Myocyte (in vitro differentiated cells): ENCODE measurements at places on chromosomes 4 and X. TPM values are rescaled to one million over a fixed set of nuclear protein-coding genes. Genes with fewer than 3 reads are reported as not detected.

GRCh38 chr4:3283483-3283882 is 9.3 kb upstream of the RGS12 start:
- DNase-seq, result no peak

SLAIN2 gene
- 62.9 and 152 TPM in 2 replicates for total RNA-seq

DNA sequence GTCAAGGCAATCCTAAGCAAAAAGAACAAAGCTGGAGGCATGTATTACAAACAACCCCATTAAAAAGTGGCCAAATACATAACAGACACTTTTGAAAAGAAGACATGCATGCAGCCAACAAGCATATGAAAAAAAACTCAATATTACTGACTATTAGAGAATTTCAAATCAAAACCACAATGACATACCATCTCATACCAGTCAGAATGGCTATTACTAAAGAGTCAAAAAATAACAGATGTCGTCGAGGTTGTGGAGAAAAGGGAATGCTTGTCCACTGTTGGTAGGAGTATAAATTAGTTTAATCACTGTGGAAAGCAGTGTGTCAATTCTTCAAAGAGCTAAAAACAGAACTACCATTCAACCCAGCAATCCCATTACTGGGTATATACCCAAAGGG is 604.6 kb upstream of the GRIA3 start:
- DNase-seq, result peak; percentile 43

CABS1 gene
- not detected in 2 replicates for total RNA-seq

DNA sequence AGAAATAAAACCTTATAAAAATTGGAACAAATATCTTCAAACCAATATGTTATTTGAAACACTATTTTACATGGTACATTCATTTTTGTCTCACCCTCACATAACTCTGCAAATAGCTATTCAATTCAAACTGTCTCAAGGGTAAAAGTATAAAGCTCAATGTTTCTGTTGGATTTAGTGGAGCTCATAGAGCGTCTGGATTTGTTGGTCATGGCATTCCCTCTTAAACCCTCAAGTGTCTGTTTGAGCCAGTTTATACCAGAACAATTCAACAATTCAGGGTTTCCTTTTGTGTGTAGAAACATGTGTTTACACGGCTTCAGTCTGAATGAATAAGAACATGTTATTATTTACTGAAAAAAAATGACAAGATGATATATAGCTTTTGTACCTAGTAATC is 161.6 kb downstream of the PCDH18 start:
- DNase-seq, result no peak

DNA sequence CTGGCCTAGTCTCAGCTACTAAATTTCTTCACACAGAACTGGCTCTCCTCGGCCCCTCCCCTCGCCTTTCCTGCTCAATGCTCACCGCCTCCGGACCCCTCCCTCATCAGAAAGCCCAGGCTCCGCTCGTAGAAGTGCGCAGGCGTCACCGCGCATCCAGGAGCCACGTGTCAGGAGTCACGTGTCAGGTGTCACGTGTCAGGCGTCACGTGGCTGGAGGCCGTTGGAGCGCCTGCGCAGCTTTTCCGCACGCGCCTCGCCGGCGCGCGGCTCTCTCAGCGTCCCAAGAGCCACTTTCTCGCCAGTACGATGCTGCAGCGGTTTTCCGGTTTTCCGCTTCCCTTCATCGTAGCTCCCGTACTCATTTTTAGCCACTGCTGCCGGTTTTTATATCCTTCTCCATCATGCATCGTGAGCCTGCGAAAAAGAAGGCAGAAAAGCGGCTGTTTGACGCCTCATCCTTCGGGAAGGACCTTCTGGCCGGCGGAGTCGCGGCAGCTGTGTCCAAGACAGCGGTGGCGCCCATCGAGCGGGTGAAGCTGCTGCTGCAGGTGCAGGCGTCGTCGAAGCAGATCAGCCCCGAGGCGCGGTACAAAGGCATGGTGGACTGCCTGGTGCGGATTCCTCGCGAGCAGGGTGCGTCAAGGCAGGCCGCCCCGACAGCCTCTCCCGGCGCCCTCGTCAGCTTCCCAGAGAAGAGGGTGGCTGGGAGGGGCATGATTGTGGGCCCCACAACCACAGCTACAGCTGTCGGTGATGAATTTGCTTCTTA is at the start of gene SLC25A31:
TSS of gene SLC25A31 (plus strand) at position 259 of the 772 bp plus-strand sequence. CDS start at position 405, 146 bp downstream.
- DNase-seq, result no peak

SSR4 gene
- 155 and 228 TPM in 2 replicates for total RNA-seq

DNA sequence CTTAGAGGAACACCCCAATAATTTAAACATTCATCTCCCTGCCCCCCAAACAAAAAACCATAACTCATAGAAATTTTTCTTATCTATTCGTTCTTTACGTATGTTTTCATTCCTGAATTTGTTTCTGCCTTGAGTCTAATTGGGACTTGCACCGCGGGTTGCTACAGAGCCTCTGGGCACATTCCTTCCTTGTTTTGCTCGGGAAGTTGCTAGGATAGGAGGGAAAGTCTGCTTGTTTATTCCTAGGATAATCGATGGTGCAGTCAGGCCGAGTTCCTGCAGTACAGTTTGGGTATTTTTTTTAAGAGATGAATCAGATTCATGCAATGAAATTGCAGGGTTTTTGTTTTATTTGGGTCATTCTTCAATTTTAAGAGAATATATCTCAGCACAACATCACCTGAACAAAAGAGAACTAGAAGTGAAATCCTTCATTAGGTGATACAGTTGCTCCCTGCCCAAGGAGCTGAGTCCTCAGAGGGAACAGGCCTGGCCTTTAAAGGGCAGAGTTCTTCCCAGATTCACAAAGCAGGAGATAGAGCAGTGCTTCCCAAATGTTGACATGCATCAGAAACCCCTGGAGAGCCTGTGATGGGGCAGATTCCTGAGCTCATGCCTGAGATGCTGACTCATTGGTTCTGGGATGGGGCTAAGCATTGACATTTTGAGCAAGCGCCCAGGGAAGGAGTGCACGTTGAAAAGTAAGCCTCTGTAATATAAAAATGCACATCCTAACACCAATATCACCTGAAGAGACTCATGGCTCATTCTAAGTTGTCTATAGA is 114.9 kb upstream of the FAM9B start:
- peak; percentile 56 for DNase-seq

DNA sequence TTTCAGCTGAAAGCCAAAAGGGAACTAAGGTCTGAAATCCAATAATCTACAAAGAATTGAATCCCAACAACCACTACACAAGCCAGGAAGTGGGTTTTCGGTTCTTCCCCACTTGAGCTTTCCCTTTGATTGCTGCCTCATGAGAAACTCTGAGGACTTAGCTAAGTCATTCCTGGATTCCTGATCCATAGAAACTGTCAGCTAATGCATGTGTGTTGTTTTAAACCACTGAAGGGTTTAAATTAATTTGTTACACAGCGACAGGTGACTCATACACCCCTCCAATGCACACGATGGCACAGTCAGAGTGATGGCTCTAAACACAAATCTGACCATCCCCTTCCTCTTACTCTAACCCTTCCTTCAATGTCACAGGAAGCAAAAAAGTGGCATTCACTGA is 282.9 kb downstream of the RAB28 start:
- no peak for DNase-seq

PFKFB1 gene
- 0.16 TPM in 1 of 2 replicates, not detected in the other for total RNA-seq

GRCh38 chrX:50721764-50722521 is 92.1 kb downstream of the SHROOM4 start:
- DNase-seq, result no peak

ANK2 gene
- total RNA-seq, result 112 and 163 TPM in 2 replicates

- no peak for DNase-seq
Observed at GRCh38 chrX:48831909-48832291, 3.5 kb downstream of the PCSK1N start.

DNA sequence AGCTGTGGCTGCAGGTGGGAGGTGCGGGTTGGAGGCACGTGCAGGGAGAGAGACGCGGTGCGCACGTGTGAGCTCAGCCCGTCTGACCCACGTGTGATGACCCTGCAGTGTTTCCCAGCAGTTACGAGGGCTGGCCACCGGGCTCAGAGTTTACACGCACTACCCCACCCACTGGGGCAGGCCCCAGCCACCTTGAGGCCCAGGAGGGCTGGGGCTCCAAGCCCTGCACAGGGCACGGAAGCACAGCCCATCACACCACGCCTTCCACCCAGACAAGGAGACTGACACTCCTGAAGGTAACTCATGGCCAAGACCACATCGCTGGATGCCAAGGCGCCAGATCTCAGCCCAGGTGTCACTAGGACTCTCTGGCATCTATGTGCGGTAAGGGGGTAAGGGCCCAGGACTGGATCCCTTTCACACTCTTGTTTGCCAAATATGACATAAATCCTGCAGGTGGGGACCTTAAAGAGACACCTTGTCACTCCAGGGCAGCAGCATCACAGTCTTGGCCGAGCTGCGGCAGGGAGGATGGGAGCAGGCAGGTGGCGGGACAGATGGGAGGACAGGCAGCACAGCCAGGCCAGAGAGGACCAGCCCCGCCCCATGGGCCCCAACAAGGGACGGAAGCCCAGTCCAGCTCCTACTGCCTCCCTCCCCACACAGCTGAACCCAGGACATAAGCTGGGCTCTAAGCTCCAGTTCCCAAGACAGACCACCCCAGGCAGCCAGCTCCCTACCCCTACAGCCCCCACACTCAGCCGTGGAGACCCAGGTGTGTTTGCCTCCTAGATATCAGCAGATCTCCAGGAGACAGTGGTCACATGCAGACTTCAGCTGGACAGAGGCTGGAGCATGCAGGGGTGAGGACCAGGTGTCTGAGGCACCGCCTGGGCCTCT is 56.8 kb downstream of the ZFYVE28 start:
- no peak for DNase-seq

FGD1 gene
- total RNA-seq, result 7.8 and 7.9 TPM in 2 replicates

SAGE1 gene
- total RNA-seq, result not detected in 2 replicates

DNA sequence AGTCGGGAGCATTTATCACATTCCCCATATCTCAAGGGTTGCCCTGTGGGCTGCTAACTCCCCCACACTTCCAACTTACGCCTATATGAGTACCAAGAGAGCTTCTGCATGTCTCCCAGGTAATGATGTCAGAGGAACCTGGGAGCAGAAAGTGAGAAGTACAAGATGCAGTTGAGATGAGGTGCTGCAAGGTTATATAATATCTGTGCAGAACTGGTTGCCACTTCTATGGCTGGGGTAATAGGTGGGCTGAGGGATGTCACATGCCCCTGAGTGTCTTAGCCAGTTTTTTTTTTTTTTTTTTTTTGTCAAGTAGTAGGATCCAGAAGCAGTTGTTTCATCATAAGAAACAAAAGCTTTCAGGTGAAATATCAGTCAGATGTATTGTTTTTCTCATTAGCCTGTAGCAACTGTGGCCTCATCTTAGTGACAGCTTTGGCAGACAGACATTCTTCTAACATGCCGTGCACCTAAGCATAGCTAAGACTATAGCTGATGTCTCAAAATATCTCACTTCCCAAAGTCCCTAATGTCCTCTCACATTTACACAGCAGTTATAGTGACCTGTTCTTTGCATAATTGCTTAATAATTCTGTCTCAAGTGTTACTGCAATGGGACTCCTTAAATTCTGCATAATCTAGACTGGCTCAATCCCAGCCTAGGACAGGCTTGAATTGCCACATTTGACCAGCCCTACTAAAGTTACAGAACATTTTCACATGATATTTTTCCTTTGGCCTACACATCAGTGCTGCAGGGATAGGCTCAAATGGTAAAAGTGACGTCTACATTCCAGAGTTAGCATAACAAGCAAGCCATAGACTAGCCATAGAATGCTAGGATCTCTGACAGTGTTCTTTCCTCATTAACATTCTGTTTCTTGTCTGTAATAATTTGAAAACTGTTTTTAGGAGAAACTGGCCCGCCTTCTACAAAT is 17.9 kb upstream of the MAOB start:
- no peak for DNase-seq

- no peak for DNase-seq
Observed at GRCh38 chrX:95059909-95060308, 1385.9 kb downstream of the FAM133A start.

PASD1 gene
- not detected in 2 replicates for total RNA-seq

DNA sequence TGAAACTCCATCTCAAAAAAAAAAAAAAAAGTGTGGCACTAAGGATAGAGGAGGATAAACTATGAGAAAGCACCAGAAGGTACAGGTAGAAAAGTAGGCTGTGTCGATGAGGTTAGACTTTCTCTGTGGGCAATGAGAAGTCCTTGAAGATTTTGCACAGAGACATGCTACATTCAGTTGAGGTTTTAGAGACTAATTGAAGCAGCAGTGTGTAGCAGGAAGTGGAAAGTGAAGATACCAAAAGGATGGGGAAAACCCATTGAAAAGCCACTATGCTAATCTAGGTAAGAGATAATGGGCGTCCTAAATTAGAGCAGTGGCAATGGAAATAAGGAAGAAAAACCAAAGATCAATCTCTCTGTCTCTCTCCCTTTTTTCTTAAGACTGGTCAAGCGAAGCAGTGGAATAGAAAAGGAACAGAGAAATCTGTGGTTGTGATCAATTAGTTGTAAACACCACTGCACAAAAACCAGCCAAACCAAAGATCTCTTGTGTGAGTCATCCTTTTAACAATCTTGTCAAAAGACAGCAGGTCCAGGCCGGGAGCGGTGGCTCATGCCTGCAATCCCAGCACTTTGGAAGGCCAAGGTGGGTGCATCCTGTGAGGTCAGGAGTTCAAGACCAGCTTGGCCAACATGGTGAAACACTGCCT is 3.5 kb downstream of the SPINK2 start:
- DNase-seq, result no peak

GRCh38 chrX:154733066-154733425 is 17.8 kb downstream of the GAB3 start:
- no peak for DNase-seq

HSPA4L gene
- 11.6 and 18.1 TPM in 2 replicates for total RNA-seq

DNA sequence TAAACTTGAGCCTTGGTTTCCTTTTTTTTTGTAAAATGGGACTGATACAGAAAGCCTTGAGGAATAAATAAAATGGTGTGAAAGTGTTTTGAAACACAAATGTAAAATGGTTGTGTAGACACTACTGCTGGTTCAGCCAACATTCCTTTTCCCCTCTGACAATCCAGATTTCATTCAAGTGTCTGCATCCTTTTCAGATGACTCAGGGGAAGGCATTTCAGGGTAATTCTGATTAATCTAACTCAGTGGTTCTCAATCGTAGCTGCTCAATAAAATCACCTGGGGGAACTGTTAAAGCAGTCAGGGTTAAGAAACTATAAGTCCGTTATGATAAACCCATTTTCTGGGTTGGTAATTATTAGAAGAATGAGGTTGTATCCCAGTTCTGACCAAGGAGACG is 4.6 kb downstream of the ARHGAP10 start:
- DNase-seq, result peak; percentile 54

DNA sequence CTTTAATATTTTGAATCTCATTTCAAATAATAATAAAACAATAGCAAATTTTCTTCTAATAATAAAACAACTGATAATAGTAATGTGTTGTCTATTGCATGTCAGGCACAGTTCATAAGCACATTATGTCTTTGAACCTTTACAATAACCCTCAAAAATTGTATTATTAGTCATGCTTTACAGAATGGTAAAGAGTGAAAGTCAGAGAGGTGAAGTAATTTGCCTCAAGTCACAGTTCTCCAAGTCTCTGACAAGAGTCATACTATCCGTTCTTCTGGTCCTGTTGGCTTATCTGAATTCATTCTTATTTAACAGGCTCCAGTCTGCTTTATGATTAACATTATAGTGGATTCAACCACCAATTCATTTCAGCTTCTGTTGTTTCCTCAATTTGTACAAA is 313.0 kb downstream of the AFF2 start:
- DNase-seq, result no peak

GRCh38 chr4:85658766-85659439 is 184.0 kb downstream of the ARHGAP24 start:
- DNase-seq, result no peak
